ENCODE measurements at places on chromosomes 5 and 9.

- DNase-seq, result no peak
Observed at GRCh38 chr5:174192901-174193300, 147.4 kb downstream of the NSG2 start.

DNA sequence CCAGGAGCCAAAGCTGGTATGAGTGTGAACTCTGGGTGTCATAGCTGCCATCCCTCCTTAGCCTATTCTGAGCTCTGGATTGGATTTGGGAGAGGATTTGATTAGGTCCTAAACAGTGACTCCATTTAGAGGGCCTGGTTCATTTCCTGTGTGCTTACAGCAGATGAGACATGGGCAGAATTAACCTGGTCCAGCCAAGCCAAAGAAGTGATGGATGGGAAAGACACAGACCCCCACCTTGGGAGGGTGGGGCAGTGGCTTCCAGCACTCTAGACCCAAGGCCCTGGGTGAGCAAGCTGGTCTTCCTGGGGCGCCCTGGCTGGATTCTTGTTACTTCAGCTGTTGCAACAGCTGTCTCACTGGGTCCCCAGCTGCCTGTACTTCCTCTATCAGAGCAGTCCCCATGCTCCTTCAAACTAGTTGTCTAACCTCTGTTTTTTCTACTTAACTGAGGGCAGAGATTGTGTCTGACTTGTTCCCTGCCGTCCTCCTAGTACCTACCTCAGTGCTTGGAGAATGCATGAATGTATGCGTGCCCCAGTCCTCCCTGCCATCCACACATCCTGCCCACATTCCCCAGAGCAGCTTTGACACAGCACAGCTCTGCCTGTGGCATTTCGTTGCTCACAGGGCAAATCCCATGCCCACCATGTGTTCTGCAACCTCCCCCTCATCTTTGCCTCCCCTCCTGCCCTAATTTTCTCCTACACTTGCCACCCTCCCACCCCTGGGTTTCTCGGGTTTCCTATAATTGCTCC, 115.9 kb downstream of the RGS3 start:
- DNase-seq, result peak; percentile 45

- DNase-seq, result no peak
Observed at GRCh38 chr5:130227699-130228098, 323.4 kb downstream of the CHSY3 start.

GRCh38 chr5:5046680-5047502, 93.2 kb upstream of the ADAMTS16 start:
- DNase-seq, result no peak

- peak; percentile 29 for DNase-seq
Observed at GRCh38 chr5:60649288-60649917, 50.6 kb downstream of the DEPDC1B start.

GRCh38 chr5:138354926-138355378, 2.5 kb downstream of the KDM3B start:
- DNase-seq, result peak; percentile 63

- DNase-seq, result no peak
Observed at GRCh38 chr9:116859763-116860162, 172.7 kb downstream of the TRIM32 start.

DNA sequence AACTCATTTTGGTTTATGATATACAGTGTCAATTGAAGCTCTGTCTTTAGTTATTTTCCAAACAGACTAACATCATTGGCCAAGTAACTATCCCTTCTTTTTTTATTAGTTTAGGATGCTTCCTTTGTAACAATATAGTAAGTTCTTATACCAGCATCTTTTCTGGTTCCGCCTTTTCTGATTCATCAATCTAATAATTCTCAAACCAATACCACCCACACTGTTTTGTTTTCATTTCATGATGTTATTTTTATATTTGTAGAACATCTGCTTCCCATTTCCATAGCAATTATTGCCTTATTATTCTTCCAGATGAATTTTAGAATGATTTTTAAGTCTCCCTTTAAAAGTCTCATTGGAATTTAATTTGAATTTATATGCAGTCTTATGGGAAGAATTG, 218.1 kb downstream of the RFK start:
- DNase-seq, result no peak

GRCh38 chr9:37350486-37351190, 71.9 kb upstream of the GRHPR start:
- DNase-seq, result no peak

DNA sequence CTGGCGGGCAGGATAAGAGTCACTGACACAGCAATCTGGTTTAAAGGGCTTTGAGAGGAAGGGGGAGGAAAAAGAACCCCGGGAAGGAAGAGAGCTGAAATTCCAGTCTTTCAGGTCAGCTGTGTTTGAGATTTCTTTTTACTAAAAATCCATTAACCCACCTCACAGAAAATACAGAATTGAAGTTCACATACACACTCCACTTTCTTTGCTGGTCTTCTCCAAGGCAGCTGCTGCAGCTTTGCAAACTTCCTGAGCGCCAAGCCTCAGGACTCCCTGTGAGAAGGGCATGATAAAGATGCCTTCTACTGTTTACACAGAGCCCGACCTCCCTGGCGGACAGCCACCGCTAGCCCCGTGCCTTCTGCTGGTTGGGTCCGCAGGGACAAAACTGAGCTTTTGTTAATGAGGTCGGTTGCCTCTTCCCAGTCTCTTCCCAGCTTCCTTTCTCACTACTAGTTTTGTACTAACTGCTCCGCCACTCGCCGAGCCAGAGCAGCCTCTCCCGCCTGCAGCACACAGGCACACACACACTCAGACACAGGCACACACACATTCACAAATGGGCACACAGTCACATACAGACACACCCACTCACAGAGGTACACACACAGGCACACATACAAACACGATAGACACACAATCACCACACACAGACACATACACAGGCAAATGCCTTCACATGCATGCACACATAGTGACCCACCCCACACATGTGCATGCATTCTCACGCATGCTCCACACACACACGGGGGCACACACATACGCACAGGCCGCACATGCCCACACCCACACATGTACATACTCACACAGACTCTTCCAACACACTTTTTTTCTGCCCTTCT, at the start of gene FREM1:
TSS of gene FREM1 (minus strand) at position 468 of the 845 bp plus-strand sequence. CDS start 41,451 bp downstream, outside the sequence.
- DNase-seq, result no peak

GRCh38 chr5:103582364-103582763, 19.8 kb upstream of the NUDT12 start:
- no peak for DNase-seq

DNA sequence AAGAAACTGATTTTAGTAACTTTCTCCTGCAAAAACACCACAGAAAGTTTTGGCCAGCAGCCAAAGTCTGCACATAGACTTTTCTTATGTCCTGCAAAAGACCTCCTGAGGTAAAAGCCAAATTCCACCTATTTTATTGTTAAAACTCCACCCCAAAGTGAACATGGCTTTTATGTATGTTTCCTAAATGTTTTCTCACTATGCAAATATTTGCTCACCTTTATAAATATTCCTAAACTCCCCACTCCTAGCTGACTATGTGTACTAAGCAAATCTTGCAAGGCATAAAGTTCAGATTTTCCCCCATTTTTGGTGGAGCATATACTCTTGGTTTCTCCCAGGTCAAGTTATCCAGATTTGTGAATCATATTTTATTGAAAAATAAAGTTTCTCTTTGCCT, 446.2 kb downstream of the DNAH5 start:
- DNase-seq, result no peak

- DNase-seq, result no peak
Observed at GRCh38 chr5:44565902-44566301, 176.7 kb upstream of the FGF10 start.

DNA sequence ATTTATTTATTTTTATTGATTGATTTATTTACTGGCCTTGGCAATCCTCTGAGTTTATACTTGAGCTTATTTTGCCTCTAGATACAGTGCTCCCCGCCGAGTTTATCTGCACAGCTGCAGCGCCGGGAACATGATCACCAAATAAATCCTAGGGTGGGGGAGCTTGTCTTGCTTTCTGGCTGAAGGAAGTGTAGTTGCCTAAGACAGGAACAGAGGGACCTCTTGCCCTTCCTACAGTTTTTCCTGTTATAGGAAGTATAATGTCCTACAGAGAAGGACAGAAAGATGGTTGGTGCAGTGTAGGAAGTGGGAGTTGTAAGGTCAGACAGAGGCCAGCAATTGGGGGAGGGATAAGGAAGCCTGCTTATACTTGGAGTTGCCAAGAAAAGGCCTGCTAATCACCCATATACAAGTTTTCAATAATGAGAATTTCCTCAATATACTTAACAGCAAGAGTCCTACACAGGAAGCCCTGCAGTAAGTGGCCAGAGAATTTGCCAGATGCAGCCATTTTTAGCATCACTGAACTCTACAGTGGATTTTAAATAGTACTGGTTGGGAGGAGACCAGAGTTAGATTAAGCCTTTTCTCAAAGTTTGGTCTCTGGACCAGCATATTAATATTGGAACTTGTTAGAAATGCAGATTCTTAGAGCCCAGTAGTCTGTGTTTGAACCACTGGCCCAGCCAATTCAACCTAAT, 7.7 kb downstream of the AOPEP start:
- DNase-seq, result no peak

GRCh38 chr5:124627815-124628595, 118.4 kb downstream of the ZNF608 start:
- no peak for DNase-seq

DNA sequence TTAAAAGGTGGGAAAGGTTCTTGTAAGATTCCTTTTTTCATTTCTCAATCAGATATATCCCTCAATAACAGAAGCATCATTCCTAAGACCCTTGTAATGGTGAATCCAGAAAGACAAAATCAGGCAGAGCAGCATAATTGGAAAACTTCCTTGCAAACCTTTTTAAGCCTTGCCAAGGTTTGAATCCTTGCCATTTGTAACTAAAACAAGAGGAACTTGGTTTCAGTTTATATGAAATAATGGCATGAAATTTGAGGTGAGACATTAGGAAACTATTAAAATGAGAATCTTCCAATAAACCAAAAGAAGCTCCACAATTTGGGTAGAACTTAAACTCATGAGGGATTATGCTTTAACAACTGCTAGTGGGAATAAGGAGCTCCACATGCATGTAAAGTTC, 384.7 kb upstream of the SMC2 start:
- DNase-seq, result no peak

DNA sequence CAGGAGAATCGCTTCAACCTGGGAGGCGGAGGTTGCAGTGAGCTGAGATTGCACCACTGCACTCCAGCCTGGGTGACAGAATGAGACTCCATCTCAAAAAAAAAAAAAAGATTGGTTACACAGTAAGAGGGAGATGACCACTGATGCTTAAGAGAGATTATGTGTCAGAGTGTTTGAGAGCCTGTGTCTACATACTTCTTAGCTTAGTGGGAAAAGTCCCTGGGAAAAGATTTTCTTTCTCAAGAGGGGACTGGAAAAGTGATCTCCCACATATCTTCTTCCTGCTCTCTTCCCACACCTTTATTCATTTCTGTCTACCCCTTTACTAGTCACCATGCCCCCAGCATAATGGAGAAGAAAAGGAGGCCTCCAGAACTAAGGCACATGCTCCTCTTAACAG, 55.2 kb downstream of the MCTP1 start:
- no peak for DNase-seq

- DNase-seq, result no peak
Observed at GRCh38 chr9:121895818-121896544, 197.1 kb downstream of the TTLL11 start.

DNA sequence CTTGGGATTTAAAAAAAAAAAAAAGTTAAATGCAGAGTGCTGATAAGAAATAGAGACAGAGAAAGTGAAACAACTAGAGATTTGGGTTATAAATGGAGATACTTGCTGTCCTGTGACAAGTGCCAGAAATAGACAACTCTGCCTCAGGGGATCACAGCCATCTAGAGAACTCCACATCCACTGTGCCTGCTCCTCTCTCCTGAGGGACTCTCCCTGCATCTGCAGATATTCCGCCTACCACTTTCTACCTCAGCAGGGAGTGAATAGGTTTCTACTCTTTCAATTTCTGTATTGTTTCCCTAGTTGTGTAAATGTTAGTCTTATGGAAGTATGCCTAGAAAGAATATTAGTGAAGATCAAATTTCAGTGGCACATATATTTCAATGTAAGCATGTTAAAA, 307.2 kb downstream of the HTR1A start:
- DNase-seq, result no peak

DNA sequence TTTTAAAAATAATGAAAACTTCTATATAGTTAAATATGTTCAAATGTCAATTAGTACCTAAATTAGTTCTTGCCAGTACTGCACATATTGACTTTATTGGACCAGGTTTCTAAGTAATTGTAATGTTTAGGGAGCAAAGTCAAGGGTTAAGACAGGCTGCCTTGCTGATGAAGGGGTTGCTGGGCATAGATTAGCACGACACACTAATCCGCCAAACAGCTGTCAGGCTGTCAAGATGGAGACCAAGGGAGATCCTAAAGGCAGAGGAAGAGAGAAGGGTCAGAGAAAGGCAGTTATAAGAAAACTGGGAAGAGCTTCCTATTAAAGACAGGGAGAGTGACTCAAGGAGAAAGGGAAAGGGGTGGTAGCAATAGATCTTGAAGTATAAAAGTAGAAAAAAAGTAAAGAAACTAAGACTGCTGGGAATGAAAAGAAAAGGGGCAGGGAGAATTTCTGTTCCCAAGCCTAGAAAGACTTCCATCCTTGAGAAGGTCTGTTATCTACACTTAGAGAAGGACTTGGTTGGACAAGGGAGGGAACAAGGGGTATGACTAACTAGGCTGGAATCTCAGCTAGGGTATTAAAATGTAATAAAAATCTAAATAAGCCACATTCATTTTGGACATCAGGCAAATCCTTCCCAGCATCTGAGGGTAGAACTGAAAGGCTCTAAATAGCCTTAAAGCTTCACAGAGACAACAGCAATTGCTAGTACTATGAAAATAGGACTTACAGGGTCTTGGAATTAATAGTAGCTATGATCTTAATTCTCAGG, 188.7 kb downstream of the FBXL17 start:
- no peak for DNase-seq

DNA sequence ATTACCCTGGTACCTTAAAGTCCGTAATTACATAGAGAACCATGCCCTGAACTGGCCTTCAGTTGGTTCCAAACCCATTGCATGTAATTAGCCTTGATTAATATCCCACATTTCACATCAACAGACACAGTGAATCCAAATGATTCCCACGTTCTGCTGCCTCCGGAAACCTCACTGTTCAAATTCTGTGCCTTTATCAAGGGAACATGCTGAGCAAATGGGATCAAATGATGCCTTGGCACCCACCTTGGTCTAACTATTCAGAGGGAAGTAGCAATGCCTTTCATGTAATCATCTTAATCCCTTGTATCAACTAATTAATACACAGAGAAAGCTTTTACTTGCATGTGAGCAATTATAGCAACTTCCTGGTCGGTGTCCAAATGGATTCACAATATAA, 100.6 kb downstream of the EFNA5 start:
- no peak for DNase-seq

DNA sequence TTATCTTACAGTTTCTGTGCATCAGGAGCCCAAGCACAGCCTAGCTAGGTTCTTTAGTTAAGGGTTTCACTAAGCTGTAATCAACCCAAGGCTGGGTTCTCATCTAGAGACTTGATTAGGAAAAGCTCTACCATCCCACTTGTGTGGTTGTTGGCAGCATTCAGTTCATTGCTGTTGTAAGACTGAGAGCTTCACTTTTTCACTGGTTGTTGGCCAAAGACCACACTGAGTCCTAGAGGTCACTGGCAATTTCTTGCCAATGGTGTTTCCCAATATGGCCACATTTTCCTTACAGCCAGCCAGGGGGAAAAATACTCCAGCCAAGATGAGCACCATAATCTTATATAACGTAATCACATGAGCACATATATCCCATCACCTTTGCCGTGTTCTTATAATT, 74.3 kb downstream of the SMIM15 start:
- DNase-seq, result no peak
